Stimulated activated CD4-positive, alpha-beta T cell treated with anti-CD3 and anti-CD28 coated beads, Interleukin-1b, Interleukin-23, amount 100 ng/mL, for 1 hour (primary cell): ENCODE measurements at places on chromosomes 3 and 15.

GRCh38 chr3:132974097-132974496, 64.1 kb upstream of the TMEM108 start:
- DNase-seq = no peak

DNA sequence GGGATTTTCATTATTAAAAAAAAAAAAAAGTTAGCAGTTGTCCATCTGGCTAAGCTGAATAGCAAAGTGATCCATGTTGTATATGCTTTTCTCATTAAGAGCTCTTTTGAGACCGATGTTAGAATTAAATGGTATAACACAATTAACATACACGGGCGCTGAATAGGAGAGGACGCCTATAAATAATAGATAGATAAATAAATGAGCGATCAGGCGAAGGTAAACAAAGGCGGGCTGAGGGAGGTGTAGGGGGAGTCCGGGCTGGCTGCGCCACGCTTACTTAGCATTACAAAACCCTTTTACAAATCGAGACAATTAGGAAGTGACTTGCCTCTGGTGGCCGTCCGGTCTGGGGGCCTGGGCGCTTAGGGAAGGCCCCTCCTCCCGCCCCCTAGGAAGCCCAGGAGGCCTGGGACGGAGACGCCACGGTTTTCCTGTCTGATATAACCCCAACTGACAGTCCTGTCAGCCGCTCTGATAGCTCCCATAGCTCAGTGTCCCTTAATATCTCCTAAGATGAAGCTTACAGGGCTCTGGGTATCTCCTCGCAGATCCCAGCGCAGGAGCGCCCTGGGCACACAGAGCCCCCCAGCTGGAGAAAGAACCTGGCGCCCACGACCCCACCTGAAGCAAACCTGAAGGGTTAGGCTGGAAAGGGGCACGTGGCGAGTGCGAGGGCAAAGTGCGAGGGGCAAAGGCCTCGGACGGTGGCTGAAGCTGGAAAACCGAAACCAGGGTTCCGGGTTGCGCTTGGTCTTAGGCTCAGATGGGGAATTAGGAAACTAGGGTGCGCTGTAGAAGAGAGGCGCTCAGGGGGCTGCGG, 3.6 kb downstream of the SOX14 start:
- DNase-seq = no peak

- DNase-seq = no peak
Measured at GRCh38 chr3:16801223-16801622, 83.5 kb upstream of the PLCL2 start.

DNA sequence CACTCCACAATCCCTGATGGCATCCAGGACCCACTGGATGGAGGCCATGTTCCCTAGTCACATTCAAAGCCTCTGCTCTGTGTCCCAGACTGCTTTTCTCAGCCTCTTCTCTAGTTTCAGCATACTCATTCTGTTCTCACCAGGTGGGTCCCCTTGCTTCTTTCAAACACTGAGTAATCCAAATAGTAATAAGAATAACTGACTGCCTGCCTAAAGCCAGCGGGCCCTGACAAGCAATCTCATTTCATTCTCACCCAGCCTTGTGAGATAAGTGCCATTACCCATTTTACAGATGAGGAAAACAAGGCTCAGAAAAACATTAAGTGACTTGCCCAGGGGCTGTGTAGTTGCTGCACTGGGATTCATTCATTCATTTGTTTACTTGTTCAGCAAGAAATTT, 25.4 kb downstream of the MAPKAPK3 start:
- DNase-seq = no peak

- no peak for DNase-seq
Measured at GRCh38 chr15:67587331-67587730, 44.8 kb downstream of the MAP2K5 start.

DNA sequence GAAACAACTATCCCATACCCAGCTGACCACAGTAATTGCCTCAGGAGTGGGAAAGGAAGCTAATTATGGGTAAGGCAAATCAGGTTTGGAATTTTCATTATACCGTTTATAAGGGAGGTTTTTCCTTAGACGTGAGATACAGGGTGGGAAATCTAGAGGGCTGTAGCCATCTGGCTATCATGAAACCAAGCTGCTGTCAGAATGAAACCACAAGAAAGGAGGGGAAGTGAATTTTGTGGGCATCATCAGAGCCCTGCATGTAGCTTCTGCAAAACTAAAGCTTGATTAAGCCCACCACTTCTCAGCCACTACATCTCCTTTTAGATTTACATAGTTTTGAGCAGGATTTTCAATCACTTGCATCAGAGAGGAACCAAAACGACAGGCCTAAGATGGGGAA, 893.5 kb downstream of the TUSC7 start:
- DNase-seq = no peak

- DNase-seq = no peak
Measured at GRCh38 chr15:73433873-73434272, 9.1 kb upstream of the REC114 start.

DNA sequence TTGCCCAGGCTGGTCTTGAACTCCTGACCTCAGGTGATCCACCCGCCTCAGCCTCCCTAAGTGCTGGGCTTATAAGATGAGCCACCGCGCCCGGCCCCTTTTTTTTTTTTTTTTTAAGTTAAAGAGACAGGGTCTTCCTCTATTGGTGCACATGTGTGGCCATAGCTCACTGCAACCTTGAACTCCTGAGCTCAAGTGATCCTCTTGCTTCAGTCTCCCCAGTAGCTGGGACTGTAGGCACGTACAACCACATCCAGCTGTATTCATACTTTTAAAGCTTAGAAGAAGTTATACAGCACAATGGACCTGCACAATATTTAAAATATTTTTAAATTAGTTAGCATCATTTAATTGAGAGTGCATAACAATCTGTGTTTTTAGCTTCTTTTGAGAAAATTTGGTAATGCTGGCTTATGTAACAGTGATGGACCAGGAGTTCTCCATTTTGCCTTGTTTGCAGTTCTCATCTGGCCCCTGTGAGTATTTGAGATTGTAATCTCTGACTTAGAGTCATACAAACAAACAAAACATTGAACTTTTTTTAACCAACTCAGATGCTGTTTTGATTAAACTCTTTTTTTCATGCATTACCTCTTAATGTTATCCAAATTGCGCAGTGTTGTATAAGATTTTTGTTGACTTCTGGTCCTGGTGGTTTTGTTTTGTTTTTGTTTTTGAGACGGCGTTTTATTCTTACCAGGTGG, 33.0 kb downstream of the CHD2 start:
- DNase-seq = no peak

DNA sequence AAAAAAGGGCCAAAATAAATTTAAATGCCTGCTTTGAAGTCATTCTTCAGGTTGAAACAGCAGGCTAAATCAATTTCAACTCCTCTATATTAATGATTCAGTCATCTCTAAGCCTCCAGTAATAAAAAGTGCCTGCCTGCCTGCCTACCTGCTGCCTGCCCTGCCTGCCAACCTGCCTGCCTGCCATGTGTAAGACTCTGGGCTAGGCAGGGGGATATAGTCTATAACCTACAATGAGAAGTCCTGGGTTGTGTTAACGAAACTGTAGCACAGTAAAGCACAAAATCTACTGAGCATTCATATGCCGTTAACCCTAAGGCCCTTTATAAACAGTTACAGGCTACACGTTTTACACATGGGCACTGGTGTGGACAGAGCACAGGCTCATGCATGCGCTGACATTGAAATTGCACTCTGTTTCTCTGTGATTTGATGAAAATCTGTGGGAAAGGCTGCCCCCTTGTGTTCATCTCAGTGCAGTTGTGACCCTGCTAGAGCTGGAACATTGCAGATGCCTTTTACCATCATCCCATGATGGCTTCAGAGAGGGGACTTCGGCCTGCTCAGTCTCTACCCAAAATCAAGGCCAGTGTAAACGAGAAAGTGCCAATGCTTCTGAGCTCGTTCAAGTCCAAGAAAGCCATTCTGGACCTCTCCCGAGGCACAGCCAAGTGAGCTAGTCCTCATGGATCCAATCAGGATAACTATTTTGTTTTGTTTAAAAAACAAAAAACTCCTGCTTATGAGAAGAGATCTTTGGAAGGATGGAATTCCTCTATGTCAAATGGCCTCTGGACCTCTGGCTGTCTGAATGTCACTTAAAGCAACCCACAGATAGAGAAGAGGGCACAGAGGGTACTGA, 64.6 kb downstream of the EFL1 start:
- DNase-seq = peak; percentile 32

- DNase-seq = no peak
Measured at GRCh38 chr15:50057196-50057595, 61.8 kb downstream of the ATP8B4 start.

GRCh38 chr3:124217542-124217941, 225.6 kb upstream of the ROPN1 start:
- no peak for DNase-seq

- DNase-seq = no peak
Measured at GRCh38 chr3:150106740-150107428, 136.2 kb upstream of the PFN2 start.

GRCh38 chr3:184795522-184796190, 16.3 kb upstream of the VPS8 start:
- no peak for DNase-seq

- no peak for DNase-seq
Measured at GRCh38 chr3:40741729-40742128, 217.0 kb downstream of the ZNF621 start.

DNA sequence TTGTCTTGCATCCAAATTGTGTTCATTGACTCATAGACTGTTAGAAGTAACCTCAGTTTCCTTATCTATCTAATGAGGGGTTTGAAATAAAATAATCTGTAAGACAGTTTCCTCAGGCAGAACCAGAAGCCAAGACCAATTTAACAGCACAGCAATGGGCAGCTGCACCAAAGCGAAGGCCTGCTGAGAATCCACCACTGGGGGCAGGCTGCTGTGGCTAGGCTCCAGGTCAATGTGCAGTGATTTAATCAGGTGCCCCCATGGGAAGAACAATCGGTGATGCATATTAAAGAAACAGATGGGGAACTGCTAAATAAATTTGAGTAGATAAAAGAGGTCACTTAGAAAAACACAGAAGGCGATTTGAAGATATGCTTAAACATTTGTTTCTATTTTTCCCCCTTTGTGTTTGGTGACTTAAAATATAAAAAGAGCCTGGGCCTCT, 28.0 kb upstream of the TMOD3 start:
- DNase-seq = no peak

DNA sequence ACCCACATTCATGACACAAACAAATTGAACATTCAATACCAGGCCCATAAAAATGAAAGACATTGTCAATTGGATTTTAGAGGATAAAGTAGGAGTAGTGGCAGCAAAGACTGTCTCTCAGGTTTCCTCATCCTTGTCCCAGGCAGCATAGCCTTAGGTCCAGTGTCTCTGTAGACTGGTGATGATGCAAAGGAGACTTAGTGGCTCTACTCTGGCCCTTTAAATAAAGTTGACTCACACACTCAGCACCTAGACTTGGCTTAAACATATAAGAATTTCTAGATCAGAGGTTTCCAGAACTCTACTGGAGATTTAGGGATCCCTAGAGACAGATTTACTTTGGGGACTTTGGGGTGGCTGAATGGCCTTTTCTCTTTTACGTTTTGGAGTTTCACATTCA, 166.6 kb downstream of the NR1D2 start:
- no peak for DNase-seq

- DNase-seq = no peak
Measured at GRCh38 chr3:45020534-45020933, 5.6 kb upstream of the CLEC3B start.

DNA sequence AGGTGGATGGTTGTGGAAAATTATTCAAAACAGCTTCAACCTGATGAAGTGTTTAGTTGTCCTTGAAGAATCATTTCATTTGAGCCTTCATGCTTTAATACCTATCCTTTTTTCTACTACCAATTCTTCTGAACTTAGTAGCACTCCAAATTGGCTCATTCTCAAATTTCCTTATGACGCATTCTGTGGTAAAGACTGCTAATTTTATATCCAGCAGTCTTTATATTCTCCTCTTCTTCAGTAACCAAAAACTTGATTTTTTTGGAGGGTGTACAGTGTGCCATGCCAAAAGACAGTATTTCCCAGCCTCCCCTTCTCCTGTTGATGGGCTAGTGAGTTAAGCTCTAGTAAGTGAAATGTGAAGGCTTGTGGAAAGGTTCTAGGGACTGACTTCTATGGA, 25.2 kb downstream of the CGNL1 start:
- DNase-seq = no peak

DNA sequence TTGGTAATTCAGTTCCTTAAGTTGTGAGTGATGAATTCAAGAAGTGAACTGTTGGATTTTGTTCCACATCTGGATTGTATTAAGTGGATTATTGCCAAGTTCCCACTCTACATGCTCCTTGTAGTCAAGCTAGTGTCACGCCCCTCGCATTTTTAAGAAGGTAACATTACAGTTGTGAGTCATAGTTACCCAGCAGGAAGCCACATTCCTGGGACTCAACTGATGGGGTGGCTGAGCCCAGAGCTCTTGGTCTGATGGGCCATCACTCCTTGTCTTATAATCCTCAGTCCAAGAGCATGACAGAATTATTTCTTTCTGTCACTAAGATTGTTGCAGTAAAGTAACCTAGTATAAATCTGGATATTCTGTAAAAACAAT, 102.7 kb downstream of the PTPRG start:
- no peak for DNase-seq

- no peak for DNase-seq
Measured at GRCh38 chr3:146187334-146187950, 26.5 kb upstream of the PLOD2 start.

DNA sequence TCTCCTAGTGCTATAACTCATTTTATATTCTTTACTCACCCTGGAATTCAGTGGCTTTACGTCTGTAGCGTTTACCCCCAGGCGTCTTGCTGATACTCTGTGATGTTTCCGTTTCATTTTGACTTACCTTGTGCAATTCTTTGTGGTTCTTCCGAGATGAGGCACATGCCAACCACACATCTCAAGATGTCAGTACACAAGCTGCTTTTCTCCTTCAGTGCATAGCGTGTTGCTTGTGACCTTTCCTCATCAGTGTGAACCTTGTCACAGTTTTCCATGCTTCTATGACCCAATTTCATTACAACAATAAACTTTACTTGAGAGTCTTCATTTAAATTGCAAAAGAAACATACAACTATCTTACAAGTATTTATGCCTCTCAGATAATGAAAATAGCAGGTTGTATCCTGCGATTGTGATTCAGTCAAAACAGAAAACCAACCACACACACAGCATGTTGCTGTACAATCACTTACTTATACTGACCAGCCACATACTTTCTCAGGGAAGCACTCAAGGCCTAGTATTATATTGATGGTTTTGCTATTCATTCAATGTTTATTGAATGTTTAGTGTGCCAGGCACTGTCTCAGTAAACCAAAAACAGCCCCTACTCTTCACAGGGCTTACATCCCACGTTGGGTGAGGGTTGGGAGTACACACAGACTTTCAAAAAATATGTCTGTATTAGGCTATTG, 4.6 kb upstream of the TBL1XR1 start:
- no peak for DNase-seq

DNA sequence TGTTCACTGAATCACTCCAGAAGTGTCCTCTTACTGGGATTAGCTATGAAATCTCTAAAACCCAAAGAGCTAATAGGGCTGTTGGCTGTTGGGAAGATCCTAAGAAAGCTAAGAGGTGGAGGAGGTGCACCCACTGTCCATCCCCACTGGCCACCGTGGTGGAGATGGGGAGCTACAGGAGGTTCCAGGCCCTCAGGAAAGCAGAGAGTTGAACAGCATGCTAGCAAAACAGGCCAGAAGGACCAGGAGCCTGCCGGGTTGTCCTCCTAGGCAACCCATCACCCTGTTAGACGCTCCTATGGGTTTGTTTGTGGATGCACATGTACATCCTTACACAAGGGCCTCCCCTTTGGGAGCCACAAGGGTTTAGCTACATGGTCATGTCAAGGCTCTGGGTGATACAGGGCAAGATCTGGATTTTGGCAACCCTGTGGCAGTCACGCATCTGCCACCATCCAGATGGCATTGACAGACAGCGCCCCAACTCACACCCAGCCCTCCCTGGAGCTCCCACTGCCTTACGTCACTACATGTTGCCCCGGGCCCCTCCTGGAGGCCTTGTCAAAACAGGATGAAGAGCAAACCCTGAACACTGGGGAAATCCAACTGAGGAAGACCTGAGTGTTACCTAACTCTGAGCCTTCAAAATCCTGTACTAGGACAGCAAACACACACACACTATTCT, 208.1 kb downstream of the SLCO3A1 start:
- no peak for DNase-seq
